ENCODE measurements at places on chromosomes 11 and 22. TPM values are rescaled to one million over a fixed set of nuclear protein-coding genes. Genes with fewer than 3 reads are reported as not detected.

Gene IL18
- 4.6 TPM for total RNA-seq

Gene SLC22A6
- not detected for total RNA-seq

Gene CARNS1
- total RNA-seq, result 2.3 TPM

Gene CELSR1
- total RNA-seq, result 0.45 TPM

Gene C22orf42
- not detected for total RNA-seq

Gene SYT8
- total RNA-seq, result not detected

Gene WBP2NL
- total RNA-seq, result 1.7 TPM

Gene USP2
- total RNA-seq, result not detected

DNA sequence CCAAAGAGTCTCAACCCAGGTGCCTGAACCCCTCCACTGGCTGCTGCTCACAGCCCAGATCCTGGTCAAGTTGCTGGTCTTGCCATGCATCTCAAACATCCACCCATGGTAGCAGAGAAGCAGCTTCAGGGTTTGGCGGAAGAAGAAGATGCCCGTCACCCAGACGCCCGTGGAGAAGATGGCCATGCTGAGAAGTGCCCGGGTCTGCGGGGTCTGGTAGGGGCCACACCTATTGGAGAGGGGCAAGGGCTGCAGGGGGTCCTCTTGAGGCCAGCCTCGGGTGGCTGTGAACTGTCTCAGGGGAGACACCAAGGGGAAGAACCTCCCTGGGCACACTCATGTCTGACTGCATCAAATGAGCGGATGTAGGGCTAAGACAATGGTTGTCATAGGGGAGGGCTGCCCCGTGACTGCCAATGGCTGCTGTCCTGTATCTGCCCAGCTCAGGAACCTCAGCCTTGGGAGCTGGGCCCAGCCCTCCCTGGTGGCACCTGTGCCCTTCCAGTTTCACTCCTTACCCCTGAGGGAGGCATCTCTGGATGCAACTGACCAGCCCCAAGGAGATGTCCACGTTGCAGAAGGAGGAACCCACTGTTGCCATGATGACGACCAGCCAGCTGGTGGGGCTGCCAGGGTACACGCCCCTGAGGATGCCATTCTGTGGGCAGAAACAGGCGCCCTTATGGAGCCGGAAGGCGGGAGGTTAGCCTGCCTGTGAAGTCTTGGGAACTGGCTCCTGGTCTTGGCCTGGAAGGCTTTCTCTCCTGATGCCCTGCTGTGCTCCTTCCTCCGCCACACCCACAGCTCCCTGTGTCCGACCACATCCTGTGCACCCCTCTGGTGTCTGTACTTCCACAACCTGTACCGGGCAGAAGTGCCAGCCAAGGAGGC is 1.2 kb downstream of the CPT1B start:
- no peak for DNase-seq
- no peak overlapping the region for H3K27ac ChIP-seq
- H3K36me3 ChIP-seq, result no peaks in the 10 kb centered on the region
- peaks cover 16% of the 10 kb centered on the region for H3K4me1 ChIP-seq
- no peak overlapping the region for H3K4me3 ChIP-seq
- no peaks in the 10 kb centered on the region for H3K27me3 ChIP-seq

DNA sequence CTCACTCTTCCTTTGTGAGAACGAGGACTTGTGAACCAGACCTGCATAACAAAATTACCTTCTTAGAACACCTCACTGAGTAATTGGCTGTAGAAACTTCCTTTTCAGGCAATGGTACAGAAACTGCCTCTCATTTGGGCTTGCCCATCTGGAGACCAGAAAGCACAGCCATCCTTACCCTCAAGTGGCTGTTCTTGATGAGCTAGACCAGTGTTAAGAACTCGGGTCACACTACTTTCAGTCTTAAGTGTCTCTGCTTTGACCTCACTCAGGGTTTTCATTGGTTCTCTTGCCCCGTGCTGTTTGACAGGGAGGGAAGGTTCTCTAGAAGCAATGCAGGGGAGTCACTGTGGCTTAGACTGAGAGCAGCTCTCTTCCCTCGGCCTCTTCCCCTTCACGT is 29.3 kb downstream of the NAT10 start:
- H3K27me3 ChIP-seq, result no peaks in the 10 kb centered on the region
- peaks cover 36% of the 10 kb centered on the region for H3K36me3 ChIP-seq
- H3K4me1 ChIP-seq, result peaks cover 12% of the 10 kb centered on the region
- no peak for DNase-seq
- H3K27ac ChIP-seq, result no peak overlapping the region
- H3K4me3 ChIP-seq, result no peak overlapping the region

GRCh38 chr22:23781065-23781464 is 5.7 kb upstream of the SMARCB1 start:
- no peak overlapping the region for H3K4me3 ChIP-seq
- peaks cover 5% of the 10 kb centered on the region for H3K4me1 ChIP-seq
- no peak overlapping the region for H3K27ac ChIP-seq
- DNase-seq, result no peak
- no peaks in the 10 kb centered on the region for H3K36me3 ChIP-seq

- DNase-seq, result no peak
- no peak overlapping the region for H3K4me3 ChIP-seq
- peaks cover 15% of the 10 kb centered on the region for H3K36me3 ChIP-seq
- H3K27ac ChIP-seq, result no peak overlapping the region
- peaks cover 11% of the 10 kb centered on the region for H3K4me1 ChIP-seq
Observed at GRCh38 chr11:130882138-130882551, 34.1 kb downstream of the SNX19 start.

GRCh38 chr11:118111019-118111743 is 24.4 kb upstream of the SMIM35 start:
- no peak overlapping the region for H3K27ac ChIP-seq
- H3K27me3 ChIP-seq, result peaks cover 6% of the 10 kb centered on the region
- no peak overlapping the region for H3K4me3 ChIP-seq
- no peaks in the 10 kb centered on the region for H3K36me3 ChIP-seq
- DNase-seq, result no peak

- no peak overlapping the region for H3K27ac ChIP-seq
- H3K4me1 ChIP-seq, result no peaks in the 10 kb centered on the region
- DNase-seq, result no peak
- no peak overlapping the region for H3K4me3 ChIP-seq
Observed at GRCh38 chr22:19703869-19704268, 10.4 kb upstream of the SEPTIN5 start.

GRCh38 chr11:127996825-127997224 is 590.5 kb downstream of the ETS1 start:
- H3K36me3 ChIP-seq, result no peaks in the 10 kb centered on the region
- H3K4me1 ChIP-seq, result no peaks in the 10 kb centered on the region
- H3K4me3 ChIP-seq, result no peak overlapping the region

- H3K36me3 ChIP-seq, result no peaks in the 10 kb centered on the region
- H3K27ac ChIP-seq, result no peak overlapping the region
- no peak for DNase-seq
- no peak overlapping the region for H3K4me3 ChIP-seq
- peaks cover 34% of the 10 kb centered on the region for H3K27me3 ChIP-seq
- no peaks in the 10 kb centered on the region for H3K4me1 ChIP-seq
Observed at GRCh38 chr22:32310777-32311176, 46.9 kb upstream of the RFPL3 start.

DNA sequence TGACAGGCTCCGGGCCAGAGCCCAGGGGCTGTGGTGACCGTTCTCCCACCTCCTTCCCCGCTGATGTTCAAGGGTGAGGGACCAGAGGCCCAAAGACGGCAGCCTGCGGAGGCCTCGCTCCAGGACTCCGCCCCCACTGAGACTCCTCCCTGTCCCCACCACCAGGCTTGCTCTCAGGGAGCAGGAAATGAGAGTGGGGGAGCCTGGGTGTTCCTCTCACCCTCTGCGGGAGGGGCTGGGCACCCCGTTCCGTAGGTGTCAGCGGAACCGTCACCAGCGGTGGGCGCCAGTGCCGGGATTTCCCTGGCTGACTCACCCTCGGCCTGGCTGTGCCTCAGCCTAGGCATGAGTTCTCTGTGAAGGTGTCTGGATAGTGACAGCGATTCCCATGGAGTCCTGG is 15.7 kb downstream of the DAGLA start:
- H3K27me3 ChIP-seq, result no peaks in the 10 kb centered on the region
- peak overlapping the region; percentile 56 for H3K27ac ChIP-seq
- no peaks in the 10 kb centered on the region for H3K36me3 ChIP-seq
- DNase-seq, result peak; percentile 94

DNA sequence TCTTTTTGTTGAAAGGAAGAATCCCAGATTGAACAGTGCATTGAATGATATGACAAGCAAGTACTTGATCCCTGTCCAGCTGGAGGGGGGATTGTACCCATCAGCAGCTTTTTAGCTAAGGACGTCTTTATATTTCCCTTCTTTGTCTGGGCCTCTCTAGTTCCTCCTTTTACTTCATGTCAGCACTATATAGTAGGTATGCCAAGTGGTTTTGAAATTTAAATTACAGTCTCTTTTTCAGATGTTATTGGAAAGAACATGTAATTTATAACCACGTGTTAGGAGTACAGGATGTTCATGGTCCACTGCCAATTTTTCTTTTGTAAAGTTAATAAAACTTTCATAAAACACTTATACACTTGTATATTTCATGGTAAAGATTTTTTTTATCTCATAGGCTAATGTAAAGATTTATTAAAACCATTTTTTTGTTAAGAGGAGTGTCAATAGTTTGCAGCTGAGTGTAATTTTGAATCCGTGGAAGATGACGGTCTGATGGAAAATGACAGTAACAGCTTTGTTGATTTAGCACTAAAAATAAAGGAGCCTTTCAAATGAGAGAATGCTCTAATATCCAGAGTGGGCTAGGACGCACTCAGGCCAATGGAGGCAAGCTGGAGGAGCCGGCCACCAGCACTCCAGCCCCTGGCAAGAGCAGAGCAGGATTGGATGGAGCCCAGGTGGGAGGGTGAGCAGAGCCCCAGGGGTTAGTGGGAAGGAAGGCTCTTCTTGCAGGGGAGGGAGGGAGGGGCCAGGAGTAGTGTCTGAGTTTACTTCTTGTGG is 488.3 kb downstream of the INSC start:
- no peak overlapping the region for H3K4me3 ChIP-seq
- no peak overlapping the region for H3K27ac ChIP-seq
- no peaks in the 10 kb centered on the region for H3K36me3 ChIP-seq
- H3K27me3 ChIP-seq, result no peaks in the 10 kb centered on the region
- no peak for DNase-seq

DNA sequence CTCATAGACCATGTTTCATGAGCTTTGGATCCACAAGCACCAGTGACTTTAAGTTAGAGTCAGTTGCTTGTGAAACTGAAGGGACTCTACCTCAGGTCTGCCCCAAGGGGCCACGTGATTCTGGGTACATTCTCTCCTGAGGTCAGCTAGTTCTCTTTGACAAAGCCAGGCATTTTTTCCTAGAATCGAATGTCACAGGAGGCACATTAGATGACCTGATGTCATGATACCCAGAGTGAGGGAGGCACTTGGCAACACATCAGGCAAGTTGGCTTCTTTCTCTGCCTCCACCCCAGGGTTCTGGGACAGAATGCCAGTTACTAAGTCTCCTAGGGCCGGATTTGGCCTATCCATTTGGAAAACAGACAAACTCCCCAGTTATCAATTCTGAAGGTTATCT is 93.0 kb downstream of the APIP start:
- peaks cover 21% of the 10 kb centered on the region for H3K27me3 ChIP-seq
- H3K27ac ChIP-seq, result no peak overlapping the region
- peaks cover 9% of the 10 kb centered on the region for H3K4me1 ChIP-seq
- no peak overlapping the region for H3K4me3 ChIP-seq
- H3K36me3 ChIP-seq, result no peaks in the 10 kb centered on the region
- DNase-seq, result no peak

GRCh38 chr11:73259406-73260126 is 12.6 kb upstream of the P2RY6 start:
- no peak for DNase-seq
- H3K27me3 ChIP-seq, result peaks cover 14% of the 10 kb centered on the region
- no peak overlapping the region for H3K4me3 ChIP-seq
- no peak overlapping the region for H3K27ac ChIP-seq
- H3K4me1 ChIP-seq, result no peaks in the 10 kb centered on the region

- no peak for DNase-seq
- no peak overlapping the region for H3K27ac ChIP-seq
- H3K27me3 ChIP-seq, result no peaks in the 10 kb centered on the region
- no peaks in the 10 kb centered on the region for H3K4me1 ChIP-seq
- no peak overlapping the region for H3K4me3 ChIP-seq
Observed at GRCh38 chr11:6633422-6634408, 14.5 kb upstream of the TPP1 start.

DNA sequence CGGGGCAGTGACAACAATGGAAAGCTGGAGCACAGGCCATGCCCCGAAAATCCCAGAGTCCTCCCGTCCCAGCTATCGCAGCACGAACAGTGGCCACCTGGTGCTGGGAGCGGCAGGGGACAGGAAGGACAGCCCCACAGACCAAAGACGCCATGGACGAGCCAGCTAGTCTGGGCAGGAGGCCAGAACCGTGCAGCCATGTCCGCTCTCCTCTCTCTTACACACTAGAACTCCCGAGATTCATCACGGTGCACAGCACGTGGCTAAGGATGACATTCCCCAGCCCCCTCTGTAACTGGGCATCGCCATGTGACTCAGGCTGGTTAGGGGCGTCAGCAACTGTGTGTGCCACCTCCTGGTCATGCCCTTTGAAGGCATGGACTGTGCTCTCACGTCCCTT is 4.6 kb downstream of the CDPF1 start:
- H3K27ac ChIP-seq, result no peak overlapping the region
- DNase-seq, result no peak
- peaks cover 4% of the 10 kb centered on the region for H3K4me1 ChIP-seq

DNA sequence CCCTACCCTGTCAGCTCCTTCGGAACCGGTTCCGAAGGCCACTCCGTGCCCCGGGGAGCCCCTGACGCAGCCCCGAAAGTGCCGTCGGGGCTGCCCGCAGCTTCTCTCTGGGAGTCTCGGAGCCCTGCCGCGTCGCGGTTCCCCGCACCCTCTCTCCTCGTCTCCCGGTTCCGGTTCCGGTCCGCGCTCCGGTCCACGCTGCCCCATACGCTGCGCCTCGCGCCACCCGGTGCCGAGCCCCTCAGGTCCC is 618 bp downstream of the MTA2 start:
- peaks cover 46% of the 10 kb centered on the region for H3K36me3 ChIP-seq
- peak overlapping the region; percentile 90 for H3K27ac ChIP-seq
- peak; percentile 68 for DNase-seq

DNA sequence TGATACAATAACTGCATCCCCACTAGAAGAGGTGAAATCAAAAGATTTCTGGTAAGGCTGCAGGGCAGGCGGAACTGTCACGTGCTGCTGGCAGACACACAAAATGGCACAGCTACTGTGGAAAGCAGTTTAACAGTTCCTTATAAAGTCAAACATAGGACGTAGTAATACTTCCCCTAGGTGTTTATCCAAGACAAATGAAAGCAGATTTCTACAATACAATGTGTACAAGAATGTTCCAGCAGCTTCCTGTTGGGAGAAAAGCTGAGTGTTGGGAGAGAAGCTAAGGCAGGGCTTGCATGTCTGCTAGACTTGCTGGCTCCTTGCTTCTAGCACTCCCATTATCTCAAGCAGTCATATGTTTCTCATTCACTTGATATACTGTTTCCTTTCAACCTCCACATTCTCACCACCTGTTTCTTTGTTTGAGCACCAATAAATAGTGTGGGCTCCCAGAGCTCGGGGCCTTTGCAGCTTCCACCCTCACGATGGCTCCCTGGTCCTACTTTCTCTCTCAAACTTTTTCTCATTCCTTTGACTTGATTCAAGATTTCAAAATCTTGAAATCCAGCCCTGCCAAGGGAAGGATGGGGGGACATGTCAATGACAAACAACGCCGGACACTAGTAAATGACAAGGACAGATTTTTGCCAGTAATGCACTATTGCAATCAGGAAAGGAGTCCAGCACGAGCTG is 21.2 kb upstream of the IL17RA start:
- no peaks in the 10 kb centered on the region for H3K4me1 ChIP-seq
- H3K36me3 ChIP-seq, result no peaks in the 10 kb centered on the region
- no peak overlapping the region for H3K4me3 ChIP-seq

Measured in natural killer cell treated with Interleukin-12 subunit alpha and Interleukin-12 subunit beta and Interleukin-15 and Interleukin-18, amount 100 ng/mL, for 72 hours (primary cell).